Stimulated activated CD4-positive, alpha-beta T cell treated with anti-CD3 and anti-CD28 coated beads, Interleukin-2, amount 100 ng/mL, for 4 hours (primary cell): ENCODE measurements at places on chromosomes 1 and 21.

- DNase-seq: no peak
Measured at GRCh38 chr1:175449306-175449705, 256.7 kb upstream of the KIAA0040 start.

DNA sequence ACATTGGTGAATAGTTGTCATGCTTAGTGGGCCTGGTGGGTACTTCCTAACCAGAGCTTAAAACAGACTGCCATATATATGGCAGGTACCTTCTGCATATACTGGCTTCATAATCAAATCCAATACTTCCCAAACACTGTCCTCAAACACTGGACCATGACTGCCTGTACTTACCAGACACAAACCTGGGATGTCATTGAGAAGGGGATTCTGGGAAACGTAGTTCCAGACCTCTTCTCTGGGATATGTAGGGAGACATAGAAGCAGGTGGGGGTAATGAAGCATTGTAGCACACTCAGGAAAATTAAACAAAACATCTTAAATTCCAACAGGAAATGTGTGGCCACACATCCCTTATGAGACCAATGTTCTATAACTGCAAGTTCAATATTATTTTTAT is 76.5 kb upstream of the ADAMTS5 start:
- DNase-seq: no peak

GRCh38 chr1:62530516-62531154 is 66.7 kb upstream of the ANGPTL3 start:
- DNase-seq: no peak

- DNase-seq: no peak
Measured at GRCh38 chr21:28177124-28177523, 815.6 kb downstream of the LTN1 start.

GRCh38 chr1:186165303-186165702 is 209.8 kb downstream of the TPR start:
- no peak for DNase-seq

DNA sequence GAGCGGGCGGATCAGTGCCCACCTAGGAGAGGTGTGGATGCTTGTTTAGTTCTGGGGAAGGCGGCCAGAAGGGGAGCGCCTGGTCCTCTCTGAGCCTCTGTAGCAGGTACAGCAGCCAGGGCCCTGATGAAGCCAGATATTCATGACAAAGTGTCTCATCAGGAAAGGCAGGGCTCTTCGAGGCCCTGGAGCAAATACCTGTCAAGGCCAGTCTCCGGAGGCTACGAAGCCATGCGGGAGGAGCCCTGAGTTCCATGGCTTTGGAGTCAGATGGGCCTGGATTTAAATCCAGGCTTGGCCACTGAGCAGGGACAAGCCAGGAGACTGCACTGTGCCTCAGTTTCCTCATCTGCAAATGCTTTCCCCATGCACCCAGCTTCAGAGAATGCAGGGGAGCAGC is 25.4 kb upstream of the GPR153 start:
- no peak for DNase-seq

GRCh38 chr21:35470522-35470921 is 421.4 kb upstream of the RUNX1 start:
- no peak for DNase-seq

DNA sequence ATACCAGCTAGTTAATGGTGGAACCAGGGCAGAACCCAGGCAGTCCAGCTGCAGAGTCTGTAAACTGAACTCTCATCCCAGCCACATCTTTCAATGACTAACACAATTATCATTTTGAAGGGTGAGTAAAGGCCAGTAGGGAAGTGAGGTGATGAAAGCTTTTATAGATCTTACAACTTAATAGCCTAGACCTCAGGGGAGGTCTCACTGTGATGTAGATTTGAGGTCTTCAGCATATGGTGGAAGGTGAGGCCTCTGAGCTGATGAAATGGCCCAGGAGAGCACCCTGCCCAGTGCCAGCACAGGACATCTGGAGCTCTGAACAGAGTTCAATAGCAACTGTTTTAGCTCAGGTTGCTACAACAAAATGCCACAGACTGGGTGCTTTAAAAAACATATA is 44.8 kb upstream of the POU2F1 start:
- DNase-seq: no peak

GRCh38 chr1:247465796-247466195 is 7.9 kb upstream of the OR2B11 start:
- no peak for DNase-seq

DNA sequence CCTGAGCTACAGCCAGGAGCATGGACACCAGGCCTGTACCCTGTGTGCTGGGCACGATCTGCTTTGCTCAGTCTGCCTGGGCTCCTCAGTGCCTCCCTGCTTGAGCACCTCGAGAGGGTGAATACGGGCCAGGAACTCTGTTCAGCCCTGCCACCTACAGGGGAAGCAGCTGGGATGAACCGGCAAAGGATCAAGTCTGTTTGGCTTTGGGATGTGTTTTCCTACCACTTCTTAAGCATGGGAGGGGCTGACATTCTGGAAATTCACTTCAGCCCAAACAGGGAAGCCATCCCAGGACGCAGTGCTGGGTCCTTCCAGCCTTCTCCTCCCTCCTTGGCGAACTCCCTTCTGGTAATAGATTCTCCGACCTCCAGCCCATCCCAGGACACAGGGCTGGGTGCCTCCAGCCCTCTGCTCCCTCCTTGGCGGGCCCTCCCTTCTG is 55.8 kb upstream of the SELENON start:
- DNase-seq: no peak

GRCh38 chr1:81330521-81330920 is 470.2 kb upstream of the ADGRL2 start:
- no peak for DNase-seq

DNA sequence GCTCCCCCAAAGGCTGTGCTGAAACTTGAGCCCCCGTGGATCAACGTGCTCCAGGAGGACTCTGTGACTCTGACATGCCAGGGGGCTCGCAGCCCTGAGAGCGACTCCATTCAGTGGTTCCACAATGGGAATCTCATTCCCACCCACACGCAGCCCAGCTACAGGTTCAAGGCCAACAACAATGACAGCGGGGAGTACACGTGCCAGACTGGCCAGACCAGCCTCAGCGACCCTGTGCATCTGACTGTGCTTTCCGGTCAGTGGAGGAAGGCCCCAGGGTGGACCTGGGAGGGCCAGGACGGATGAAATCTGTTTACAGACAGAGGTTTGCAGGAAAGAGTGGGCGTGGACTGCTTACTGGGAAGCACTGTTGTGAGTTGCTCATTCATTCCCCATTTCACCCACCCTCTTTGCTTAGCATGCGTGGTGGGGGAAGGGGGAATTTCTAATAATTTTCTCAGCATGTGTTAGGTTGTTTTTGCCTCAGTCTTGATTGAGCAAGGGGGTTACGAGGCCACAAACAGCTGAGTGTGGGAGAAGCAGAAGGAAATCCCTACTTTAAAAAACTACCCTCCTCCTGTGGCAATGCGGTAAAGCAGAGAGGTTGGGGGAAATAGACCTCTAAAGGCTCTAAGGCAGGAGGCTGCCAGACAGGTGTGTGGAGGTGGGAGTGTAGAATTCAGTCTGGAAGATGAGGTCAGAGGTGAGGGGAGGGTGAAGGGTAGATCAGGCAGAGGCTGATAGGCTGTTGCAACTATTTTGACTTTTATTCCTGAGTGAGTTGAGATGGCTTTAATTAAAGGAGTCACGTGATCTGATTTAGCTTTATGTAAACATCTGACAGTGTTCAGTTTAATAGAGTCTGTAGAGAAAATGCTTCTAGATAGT is 1.3 kb downstream of the FCGR2A start:
- no peak for DNase-seq

- no peak for DNase-seq
Measured at GRCh38 chr1:6653436-6654290, 29.0 kb downstream of the THAP3 start.

DNA sequence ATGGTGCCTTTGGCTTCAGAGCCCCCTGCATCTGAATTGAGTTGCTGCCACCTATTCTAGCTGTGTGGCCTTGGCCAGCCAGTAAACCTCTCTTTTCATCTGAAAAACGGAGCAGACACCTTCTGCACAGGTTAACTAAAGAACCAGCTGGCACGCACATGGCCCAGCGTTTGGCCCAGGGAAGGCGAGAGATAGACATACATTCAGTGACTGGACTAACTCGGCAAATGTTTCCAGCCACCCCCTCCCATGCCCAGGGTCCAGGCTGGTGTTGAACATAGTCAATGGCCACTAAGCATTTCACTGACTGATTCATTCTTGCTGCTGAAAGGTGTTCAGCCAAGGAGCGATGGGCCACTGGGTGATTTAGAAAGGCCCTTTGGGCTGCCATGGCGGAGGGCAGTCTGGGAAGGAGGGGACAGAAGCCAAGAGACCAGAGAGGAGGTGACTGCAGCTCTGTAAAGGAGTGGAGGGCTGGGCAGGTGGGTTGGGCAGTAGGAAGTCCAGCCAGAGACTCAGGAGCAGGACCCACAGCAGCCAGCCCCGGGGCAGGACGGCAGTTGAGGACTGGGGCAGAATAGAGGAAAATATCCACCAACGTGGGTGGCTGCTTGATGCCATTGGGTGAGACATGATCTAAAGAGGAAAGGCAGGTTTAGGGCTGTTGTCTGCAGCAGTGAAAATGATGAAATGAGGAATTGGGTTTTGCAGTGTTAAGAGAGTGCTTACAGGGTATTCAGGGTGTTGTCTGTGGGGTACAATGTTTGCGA is 184.3 kb downstream of the HIVEP3 start:
- no peak for DNase-seq

DNA sequence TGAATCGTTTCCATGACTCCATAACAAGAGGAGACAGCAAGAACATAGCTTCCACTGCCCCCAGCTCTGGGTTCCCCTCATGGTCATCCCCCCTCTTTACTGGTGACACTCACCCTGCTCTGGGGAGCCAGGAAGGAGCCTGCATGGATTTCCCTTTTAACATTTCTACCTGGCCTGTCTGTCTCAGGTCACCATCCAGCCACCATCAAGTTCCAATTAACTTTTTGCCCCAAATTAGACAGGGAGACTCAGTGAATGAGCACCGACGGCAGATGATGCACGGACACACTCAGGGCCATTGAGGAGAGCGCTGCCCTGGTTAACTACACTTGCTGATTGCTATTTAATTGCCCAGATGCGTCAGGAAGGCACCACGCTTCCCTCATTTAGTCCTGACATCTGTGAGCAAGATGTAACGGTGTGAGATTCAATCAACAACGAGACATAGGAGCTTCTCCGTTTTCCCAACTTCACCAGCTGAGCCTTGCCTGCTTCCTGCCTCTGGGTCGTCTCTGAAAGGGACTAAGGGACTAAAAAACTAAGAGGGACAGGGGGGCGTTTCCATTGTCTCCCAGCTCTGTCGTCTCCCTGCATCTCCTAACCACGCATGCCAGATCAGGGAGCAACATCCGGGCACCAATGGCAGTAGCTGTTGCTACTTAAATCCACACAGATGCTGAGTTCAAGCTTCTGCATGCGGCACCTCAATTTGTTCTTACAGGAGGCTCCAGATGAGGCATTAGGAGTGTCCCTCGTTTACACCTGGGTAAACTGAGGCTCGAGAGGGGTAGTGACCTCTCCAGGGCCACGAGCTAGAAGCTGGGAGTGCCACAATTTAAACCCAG is 426.7 kb downstream of the NPHP4 start:
- no peak for DNase-seq

GRCh38 chr1:212979340-212980122 is 29.2 kb downstream of the VASH2 start:
- peak; percentile 11 for DNase-seq

- DNase-seq: no peak
Measured at GRCh38 chr1:198117267-198117666, 39.5 kb upstream of the NEK7 start.

DNA sequence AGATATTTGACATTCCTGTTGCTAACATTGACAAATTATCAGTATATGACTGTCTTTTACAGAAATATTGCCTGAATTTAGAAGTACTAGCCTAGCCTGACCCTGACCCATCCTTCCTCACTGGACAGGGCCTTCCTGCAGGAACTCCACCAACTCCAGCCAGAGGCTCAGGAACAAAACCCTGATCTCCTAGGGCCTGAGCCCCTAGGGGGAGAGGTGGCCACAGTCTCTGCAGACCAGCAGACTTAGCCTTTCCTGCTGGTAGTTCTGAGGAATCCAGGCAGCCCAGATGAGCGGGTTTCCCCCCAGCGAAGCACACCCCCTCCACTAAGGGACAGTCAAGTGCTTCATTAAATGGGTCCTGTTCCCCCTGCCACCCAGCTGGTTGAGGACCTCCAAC is 44.3 kb upstream of the LRIF1 start:
- no peak for DNase-seq

DNA sequence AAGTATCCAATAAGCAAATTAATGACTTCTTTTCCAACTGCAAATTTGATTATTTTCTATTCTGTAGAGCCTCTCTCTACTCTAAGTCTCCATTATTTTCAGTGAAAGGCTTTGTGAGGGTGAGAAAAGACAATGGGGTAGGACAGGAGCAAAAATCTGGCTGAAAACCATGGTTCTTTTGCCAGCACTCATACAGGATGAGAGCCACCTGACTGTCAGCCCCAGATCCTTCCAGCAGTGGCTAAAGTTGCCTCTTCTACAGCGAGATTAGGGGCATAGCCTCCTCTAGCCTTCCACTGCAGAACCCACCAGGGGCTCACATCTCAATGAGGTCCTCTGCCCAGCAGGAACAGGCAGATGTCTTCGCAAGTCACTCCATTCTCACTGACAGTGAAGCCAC is 23.7 kb downstream of the NMNAT2 start:
- DNase-seq: no peak

- no peak for DNase-seq
Measured at GRCh38 chr1:57272150-57272549, 151.7 kb downstream of the DAB1 start.

DNA sequence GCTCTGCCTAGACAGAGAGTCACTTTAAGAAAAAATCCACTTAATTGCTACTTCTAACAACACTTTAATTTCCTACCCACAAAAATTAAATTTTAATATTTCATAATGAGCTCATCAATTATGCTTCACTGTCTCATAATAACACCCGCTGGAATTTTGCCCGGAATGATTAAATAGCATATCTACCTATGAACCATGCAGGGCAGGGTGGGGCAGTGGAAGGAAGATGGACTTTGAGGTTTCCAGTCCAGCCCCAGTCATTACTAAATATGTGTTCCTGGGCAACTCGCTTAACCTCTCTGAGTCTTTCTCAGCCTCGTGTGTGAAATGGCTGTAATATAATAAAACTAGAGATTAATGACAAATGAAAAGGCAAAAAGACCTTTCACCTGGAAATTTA is 32.8 kb upstream of the SLC45A1 start:
- no peak for DNase-seq

- DNase-seq: no peak
Measured at GRCh38 chr1:246270236-246270635, 236.8 kb downstream of the SMYD3 start.

DNA sequence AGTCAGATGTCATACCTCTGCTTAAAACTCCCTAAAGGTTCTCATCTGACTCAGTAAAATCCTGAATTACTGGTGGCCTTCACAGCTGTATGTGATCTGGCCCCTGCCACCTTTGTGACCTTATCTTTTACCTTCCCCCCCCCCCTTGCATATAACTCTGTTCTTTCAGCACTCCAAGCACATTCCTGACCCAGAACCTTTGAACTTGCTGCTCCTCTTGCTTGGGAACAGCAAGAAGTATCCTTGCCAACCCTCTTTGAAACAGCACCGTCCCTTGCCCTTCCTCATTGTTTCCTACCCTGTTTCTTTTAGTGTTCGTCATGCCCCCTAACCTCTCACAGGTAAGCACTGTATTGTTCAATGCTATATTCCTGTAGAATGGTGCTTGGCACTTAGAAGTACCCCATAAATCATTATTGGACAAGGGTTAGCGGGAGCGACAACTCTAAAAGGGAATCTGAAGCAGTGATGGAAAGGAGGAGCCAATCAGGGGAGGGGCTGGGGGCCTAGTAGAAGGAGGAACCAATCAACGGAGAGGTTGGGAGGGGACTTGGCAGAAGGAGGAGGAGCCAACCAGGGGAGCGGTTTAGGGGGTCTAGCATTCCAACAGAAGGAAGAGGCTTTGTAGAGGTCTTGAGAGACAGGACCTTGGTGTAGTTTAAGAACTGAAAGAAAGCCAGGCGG is 13.9 kb downstream of the CACHD1 start:
- no peak for DNase-seq
